NCI-H345 (cell line): ENCODE measurements at places on chromosomes 5 and 9.

GRCh38 chr5:138700581-138701362 lies 52.5 kb upstream of the CTNNA1 start:
- DNase-seq, result no peak

GRCh38 chr9:133125941-133126696 lies 5.1 kb upstream of the RALGDS start:
- no peak for DNase-seq

DNA sequence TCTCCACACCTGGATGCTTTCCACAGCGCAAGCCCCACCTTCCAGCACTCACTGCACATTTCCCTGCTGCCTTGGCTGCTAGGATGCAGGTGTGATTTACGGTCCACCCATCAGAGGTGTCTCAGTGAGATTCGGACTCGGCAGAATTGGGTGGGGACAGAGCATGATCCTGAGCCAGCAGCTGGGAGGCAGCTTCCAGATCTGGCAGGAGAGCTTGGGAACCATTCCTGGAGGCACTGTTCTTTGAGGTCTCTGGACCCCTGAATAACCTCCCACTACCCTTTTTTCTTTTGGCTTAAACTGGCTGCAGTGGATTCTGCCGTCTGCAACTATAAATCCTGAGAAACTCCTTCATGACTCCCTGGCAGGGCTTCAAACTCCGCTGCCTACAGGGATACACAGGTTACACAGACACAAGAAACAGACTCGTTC lies 99.6 kb upstream of the PHYKPL start:
- DNase-seq, result no peak

DNA sequence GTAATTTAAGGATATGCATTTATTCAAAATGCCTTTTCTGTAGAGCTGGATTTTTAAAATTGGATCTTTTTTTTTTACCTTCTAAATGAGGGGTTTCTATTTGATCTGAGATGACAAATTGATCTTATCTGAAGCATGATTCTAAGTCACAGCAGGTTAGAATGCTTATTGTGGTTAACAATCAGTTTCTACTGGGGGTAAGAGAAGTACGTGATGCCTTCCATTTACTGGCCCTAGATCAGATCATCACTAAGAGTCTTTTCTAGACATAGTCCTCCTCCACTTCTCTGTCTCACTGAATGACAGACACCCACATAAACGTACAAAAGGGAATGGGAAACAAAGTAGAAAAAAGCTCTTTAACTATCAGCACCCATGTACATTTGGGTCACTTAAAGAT lies 231.9 kb downstream of the DMAC1 start:
- DNase-seq, result no peak

DNA sequence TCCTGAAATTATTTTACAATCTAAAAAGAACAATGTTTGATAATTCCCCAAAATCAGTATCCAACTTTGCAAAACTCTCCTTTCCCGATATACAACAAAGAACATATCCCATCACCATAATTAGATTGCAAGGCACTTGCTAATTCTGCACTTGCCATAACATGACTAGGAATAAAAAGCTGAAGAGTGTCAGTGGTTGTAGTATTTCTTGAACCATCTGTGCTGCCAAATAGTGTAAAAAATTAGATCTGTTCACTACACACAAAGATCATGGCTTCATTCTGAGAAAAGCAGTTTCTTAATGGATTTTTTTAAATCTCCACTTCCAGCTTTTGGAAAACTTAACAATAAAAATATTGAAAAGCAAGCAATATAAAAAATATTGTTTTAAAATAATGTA lies 259.5 kb upstream of the FAM174A start:
- DNase-seq, result no peak

- DNase-seq, result no peak
Observed at GRCh38 chr9:69554945-69555344, 117.2 kb downstream of the APBA1 start.
